Activated naive CD4-positive, alpha-beta T cell treated with anti-CD3 and anti-CD28 coated beads for 36 hours (primary cell): ENCODE measurements at places on chromosomes 16 and 17. TPM values are rescaled to one million over a fixed set of nuclear protein-coding genes. Genes with fewer than 3 reads are reported as not detected.

CRISPLD2 gene
- total RNA-seq: not detected

SOCS3 gene
- 290 TPM for total RNA-seq

ESRP2 gene
- 0.35 TPM for total RNA-seq

ANKS3 gene
- total RNA-seq: 8.2 TPM

NOD2 gene
- total RNA-seq: 1.2 TPM

KRTAP9-1 gene
- total RNA-seq: not detected

TSPOAP1 gene
- 18.5 TPM for total RNA-seq

NF1 gene
- total RNA-seq: 22.8 TPM

TBC1D3E gene
- total RNA-seq: not detected

USP7 gene
- total RNA-seq: 163 TPM

KARS1 gene
- total RNA-seq: 371 TPM

KRTAP4-9 gene
- not detected for total RNA-seq

STAC2 gene
- total RNA-seq: not detected

DHX58 gene
- 46.3 TPM for total RNA-seq

CDK5RAP3 gene
- total RNA-seq: 175 TPM

RHBDL3 gene
- total RNA-seq: not detected

MFAP4 gene
- not detected for total RNA-seq

BEAN1 gene
- total RNA-seq: not detected

C17orf78 gene
- total RNA-seq: not detected

KRT40 gene
- not detected for total RNA-seq

TBKBP1 gene
- total RNA-seq: 19.5 TPM

HASPIN gene
- 21.8 TPM for total RNA-seq

CLDN6 gene
- total RNA-seq: not detected

PMP22 gene
- 0.12 TPM for total RNA-seq

MEOX1 gene
- 0.12 TPM for total RNA-seq

RPH3AL gene
- total RNA-seq: 2.2 TPM

MPDU1 gene
- total RNA-seq: 48.8 TPM

GPRC5B gene
- 0.22 TPM for total RNA-seq

MYCBPAP gene
- 5.8 TPM for total RNA-seq

OTOA gene
- total RNA-seq: not detected

ALOXE3 gene
- not detected for total RNA-seq

SOX15 gene
- not detected for total RNA-seq

NXPH3 gene
- total RNA-seq: 0.26 TPM

XYLT1 gene
- total RNA-seq: 4.5 TPM

PPP1R1B gene
- 0.14 TPM for total RNA-seq

MT4 gene
- total RNA-seq: not detected

FOXN1 gene
- not detected for total RNA-seq

LRRC37A gene
- total RNA-seq: 3.5 TPM

KRT28 gene
- total RNA-seq: not detected

SSTR5 gene
- total RNA-seq: not detected

NOTUM gene
- total RNA-seq: 0.35 TPM

KCNH6 gene
- not detected for total RNA-seq
